ENCODE measurements at places on chromosomes 5 and 9. TPM values are rescaled to one million over a fixed set of nuclear protein-coding genes. Genes with fewer than 3 reads are reported as not detected.
A peak's percentile ranks its signal among the peaks of the same experiment; 100 is the strongest.

GRCh38 chr9:7816021-7816420 is 16.4 kb upstream of the DMAC1 start:
- DNase-seq = no peak

DNA sequence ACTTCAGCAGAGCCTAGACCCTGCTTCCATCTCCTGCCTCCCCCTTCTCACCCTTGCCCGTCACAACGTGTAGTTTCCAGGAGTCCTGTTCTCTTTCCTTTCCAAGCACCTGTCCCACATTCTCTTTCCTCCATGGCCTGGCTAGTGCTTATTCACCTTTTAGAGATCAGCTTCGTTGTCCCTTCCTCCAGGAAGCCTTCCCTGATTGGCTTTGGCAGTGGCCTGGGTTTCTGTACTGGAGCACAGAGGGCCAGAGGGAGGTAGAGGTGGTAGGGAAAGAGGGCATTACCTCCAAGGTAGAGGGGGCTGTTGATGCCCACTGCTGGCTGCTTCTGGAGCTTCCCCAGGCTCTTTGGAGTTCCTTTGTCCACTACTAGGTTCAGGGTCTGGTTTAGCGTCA is 93.7 kb upstream of the PANK3 start:
- DNase-seq = no peak

Gene EIF4E1B
- 2.2 TPM for total RNA-seq

DNA sequence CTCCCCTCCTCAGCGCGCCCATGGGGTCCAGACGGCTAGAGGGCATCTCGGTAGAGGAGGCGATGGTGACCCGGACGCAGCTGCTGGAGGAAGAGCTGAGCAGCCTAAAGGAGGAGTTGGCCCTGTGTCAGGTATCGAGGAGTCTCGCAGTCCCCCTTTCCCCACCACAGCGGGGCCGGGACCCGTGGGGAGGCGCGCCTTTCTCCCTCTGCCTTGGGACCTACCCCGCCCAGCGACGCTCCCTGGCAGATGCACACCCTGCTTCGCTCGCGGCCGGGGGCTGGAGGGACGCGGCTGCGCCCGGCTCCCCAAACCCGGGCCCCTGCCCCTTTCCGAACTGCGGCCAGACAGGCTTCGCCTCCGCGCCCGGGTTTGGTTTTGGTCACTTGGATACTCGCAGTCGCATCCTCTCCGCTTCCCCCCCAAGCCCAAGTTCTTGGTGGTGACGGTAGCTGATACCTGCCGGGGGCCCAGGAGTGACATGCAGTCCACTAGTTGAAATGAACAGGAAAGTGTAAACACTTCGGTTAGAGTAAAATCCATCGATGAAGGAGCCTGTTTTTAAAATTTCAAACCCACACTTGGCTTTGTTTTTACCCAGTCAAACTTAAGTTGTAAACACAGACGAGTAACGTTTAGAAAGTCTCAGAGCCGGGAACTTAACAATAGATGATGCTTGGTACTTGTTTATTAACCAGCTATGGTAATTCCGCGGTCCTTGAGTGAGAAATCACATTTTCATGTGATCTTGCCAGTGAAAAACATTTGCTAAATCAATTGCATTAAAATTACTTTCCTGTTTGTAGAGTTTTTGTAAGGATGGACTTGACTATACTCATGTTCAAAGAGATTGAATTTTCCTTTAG is 688 bp downstream of the CNTLN start:
- DNase-seq = peak; percentile 83

Gene GIN1
- 11.1 TPM for total RNA-seq

Gene ANKRD18A
- total RNA-seq = 10.2 TPM

Gene PCDHGA2
- 1.4 TPM for total RNA-seq

DNA sequence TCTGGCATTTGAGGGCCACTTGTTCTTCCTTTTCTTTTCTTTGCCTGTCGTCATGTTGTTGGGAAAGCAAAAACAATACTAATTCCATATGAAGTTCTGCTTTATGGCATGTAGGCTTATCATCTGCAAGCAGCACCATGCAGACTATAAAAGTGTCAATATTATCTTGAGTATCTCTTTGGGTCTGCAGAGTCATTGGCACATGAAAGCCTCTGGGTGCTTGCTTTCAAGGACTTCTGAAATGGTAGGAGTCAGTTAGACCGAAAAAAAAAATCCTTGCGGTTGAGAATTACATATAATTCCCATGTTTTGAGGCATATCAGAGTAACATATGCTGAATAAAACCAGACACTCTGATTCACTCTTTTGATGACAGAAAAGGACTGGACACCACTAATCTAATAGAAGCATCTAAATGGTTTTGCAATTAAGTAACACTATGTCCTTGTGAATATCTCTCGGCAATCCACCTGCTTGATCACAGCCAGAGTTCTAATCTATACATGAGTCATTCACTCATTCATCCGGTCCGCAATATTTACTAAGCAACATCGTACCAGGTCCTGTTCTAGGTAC is 44.4 kb downstream of the GNAQ start:
- no peak for DNase-seq

GRCh38 chr9:93223260-93224180 is 39.6 kb downstream of the WNK2 start:
- DNase-seq = no peak

Gene AOPEP
- total RNA-seq = 23.4 TPM

Gene IL13
- not detected for total RNA-seq

Gene OLFML2A
- 28.1 TPM for total RNA-seq

- DNase-seq = no peak
These were observed 26.9 kb downstream of the NEURL1B start for GRCh38 chr5:172667786-172668593.

DNA sequence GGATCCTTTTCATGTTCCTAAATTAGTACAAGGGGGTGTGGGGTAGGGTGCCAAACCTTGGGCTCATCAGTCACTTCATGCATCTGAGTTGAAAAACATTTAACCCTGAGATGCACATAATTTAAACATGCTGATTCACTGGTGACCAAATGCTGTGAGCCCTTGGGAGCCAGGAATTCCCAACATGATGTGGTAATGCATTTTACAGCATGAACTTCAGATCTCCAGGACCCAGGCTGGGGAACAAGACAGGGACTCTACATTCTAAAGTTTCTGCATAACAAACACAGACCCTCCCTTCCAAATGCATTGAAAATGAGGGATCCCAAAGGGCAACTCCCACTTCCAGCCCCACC is 322.2 kb downstream of the NDUFS4 start:
- DNase-seq = peak; percentile 81

DNA sequence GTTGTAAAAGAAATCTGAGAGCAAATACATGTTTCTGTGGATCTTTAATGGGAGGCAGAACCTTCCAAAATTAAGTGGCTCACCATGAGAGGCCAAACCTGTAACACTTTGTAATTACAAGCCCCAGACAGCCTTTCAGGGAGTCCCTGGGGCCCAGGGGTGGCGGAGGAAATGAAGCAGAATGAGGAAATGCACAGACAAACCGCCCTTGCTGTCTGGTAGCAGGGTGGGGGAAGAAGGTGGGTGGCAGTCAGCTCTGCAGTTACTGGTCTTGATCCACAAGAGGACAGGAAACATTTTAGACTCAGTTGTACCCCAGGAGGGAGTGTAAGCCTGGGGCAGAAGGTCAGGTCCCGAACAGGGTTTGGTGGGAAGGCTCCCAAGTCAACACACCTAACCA is 6.5 kb downstream of the ARL14EPL start:
- no peak for DNase-seq

GRCh38 chr5:849651-850301 is 1.0 kb downstream of the ZDHHC11 start:
- DNase-seq = no peak

DNA sequence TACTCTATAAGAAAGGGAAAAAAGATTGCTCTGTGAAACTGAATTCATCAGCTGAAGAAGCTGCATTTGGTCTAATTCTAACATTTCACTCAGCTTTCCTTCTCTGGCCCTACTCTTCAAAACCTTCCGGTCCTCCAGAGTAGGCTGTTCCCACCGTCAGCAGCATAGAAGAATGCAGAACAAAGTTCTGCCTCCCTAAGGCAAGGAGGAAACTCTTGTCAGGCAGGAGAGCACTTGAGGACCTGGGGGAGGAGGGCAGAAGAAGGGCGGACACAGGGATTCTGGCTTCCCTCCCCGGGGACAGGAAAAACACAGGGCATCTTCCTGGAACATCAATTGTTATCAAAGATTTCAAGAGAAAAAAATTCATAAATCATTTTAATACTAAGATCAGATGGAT is 69.2 kb upstream of the SHB start:
- DNase-seq = no peak

Gene MLANA
- total RNA-seq = not detected

DNA sequence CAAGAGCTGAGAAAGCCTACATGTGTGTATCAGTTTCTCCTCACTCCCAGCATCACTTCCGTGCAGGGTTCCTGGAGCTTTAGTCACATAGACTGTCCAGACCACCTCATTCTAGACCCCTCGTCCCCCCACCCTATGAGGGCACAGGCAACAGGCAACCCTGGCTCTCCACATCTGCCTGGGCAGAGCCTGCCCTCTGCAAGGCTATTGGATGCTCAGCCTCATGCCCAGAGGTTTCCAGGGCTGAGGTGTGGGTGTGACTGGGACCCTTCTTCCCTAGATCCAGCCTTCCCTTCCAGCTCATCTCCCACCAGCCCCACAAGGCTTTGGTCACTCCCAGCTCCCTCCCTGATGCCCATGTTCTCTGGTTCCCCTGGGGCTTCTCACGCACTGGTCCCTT is 161.4 kb downstream of the PAX5 start:
- no peak for DNase-seq

GRCh38 chr5:160441311-160441781 is 19.7 kb downstream of the PTTG1 start:
- no peak for DNase-seq

DNA sequence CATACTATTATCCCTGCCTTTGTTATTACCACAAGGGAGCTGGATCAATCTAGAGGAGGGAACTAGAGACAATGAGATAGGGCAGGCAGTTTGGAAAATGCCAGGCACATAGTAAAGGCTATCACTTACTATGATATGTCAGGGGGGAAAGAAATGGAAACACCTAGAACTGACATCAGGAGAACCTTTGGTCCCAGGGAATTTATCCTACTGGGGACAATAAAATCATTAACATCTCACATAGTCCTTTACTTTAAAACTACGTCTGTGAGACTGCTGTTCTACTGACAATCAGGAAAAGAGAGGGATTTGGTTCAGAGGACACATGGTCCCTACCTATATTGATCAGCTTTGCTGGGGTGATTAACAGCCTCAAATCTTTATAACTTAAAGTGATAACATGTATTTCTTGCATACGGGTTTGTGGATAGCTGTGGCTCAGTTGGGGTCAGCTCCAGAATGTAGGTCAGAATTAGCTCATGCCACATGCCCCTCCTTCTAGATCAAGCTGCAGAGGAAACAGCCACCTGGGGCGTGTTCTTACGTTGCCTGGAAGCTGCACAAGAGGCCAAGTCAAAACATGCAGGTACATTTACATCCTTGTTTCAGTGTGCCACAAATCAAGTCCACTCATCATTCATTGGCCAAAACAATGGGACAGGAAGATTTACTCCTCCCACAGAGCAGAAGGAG is 43.9 kb upstream of the ALDOB start:
- no peak for DNase-seq

DNA sequence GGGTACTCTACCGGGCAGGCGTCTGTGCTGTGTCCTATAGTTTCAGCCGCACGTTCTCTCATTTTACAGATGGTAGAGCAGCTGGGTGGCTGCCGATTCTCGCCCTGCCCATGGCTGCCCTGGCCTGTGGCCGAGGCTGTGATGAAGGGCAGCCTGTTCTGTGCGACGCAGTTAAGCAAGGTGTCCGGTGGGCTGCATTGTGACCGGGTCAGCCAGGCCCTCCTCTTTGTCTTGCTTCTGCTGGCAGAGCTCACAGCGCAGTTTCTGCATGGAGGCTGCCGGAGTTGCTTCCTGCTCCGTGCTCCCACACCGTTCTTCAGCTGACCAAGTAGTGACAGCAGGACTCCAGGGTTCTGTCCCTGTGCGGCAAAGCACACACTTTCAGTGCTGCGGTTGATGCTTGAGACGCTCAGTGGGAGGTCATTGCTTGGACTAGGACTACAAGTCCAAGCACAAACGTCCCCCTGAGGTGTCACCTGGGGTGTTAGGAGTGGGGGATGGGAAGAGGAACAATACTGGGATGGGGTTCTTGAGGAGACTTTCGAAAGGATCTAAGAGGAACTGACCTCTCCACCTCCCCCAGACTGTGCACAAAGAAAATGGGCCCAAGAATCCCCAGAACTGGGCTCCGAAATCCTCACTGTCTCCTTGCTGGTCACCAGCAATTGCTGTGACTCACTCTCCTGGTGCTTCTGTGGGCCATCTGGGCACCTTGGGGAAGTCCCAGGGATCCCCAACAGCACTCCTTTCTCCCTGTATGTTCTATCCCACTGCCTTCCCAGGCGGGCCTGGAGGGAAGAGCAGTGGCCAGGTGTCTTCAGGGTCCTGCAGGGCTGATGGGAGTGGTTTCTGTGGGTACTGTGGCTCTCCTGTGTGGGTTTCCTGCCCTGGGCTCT is 58.2 kb downstream of the GADD45G start:
- peak; percentile 64 for DNase-seq

DNA sequence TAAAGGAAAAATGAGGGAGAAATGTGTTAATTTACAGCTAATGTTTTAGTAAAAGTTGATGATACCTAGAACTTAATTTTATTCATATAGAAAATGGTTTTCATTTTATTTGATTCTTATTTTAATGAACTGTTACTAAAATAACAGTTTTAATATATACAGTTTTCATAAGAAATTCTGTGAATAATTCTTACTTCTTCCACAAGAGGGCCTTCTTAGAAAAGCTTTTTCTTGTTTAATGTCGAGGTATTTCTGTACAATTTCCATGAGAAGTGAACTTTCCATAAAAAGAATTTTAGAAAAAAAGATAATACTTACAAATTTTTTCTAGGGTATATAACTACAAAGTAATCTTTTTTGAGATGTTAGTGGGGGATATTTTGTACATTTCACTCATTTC is 73.9 kb downstream of the KLF9 start:
- no peak for DNase-seq

Gene SPATA31C1
- not detected for total RNA-seq
